ENCODE measurements at places on chromosomes 7 and 10.

DNA sequence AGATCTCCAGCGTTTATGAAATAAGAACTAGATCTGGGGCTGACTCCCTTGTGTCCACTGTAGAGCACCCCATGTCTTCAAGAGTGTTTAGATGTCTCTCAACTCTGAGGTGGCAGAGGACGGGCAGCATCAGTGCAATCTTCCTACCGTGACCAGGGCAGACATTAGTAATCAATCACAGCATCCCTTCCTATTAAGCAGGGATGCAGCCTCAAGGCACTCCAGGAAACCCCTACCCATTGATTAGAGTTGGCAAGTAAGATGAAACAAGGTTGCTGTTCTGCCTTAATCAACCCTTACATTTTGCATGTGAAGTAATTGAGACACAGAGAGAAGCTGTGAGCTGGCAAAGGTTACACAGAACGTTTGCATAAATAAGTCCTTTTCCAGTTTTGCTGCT is 283.7 kb upstream of the ZMIZ1 start:
- ATAC-seq, result no peak

DNA sequence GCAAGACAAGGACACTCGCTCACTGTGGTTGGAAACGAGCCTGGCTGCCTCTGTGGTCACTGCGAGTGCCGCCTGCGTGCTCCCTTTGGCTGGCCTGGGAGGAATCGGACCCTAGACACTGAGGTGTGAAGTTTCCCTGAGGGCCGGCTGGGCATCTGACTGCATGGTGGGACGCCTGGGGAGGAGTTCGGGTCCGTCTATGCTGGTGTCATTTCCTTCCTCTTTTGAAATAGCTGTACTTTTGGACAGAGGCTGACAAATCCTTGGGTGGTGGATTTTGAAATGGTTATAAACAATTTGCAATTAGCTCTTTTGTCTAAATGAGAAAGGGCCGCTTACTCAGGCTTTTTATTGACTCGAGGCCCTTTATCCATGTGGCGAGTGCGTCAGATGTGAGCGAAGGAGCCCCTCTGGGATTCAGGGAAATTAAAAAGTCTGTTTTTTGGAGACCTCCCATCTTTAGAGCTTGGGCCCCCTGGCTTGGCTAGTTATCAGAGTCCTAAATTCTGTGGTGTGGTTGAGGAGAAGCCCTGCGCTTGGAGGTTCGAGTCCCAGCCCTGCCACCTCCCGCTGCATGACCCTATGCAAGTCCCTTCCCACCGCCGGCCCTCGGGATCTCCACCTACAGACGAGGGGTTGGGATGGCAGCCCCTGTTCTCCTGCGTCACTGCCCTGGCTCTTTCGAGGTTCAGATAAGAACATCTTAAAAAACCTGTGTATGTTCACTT is 147.1 kb downstream of the RGS10 start:
- no peak for ATAC-seq

DNA sequence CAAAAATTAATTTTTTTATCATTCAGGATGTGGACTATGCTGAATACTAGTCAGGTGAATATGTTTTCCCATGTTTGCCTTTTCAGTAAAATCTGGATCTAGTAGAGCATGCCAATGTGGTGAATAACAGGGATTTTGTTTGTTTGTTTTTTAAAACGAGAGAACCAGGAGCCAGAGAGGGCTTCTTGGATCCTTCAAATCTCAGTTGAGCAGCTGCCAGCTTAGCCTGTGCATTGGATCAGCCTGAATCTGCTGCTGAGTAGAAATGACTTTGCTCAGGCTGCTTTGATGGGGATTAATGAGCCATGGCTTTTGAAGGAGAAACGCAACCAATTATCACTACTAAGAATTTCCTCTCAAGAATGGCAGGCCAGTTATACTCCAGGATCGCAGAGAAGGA is 493.8 kb downstream of the ARL4A start:
- ATAC-seq, result no peak

DNA sequence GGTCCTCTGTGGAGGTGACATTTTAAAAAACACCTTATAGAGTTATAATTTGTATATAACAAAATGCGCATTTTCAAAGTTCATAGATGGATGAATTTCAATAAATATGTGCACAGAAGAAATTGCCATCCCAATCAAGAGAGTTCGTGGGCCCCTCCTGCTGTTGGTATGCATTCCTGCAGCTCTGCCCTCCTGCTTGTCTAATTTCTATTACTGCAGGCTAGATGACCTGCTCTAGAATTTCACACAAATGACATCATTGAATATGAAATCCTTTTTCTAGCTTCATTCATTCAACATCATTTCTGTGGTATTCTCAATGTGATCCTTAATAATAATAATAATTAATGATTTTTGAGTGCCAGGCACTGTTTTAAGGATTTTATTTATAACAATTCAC is 348.2 kb downstream of the SDK1 start:
- ATAC-seq, result no peak

GRCh38 chr7:151038951-151039849 is 9.1 kb upstream of the ASIC3 start:
- peak; percentile 94 for ATAC-seq

- ATAC-seq, result no peak
Measured at GRCh38 chr10:7251696-7252465, 159.0 kb downstream of the SFMBT2 start.

DNA sequence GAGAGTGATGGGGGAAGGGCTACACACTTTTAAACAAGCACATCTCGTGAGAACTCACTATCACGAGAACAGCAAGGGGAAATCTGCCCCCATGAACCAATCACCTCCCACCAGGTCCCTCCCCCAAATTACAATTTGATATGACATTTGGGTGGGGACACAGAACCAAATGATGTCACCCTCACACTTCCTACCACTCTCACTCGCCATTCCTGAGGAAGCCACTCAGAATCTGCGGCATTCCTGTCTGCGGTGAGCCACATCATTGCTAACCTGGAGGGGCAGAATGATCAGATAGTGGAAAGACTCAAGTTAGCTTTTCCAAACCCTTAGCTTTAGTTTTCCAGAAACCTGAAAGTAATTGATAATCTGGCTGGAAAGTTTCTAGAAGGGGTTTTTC is 66.9 kb downstream of the MYO3A start:
- no peak for ATAC-seq

DNA sequence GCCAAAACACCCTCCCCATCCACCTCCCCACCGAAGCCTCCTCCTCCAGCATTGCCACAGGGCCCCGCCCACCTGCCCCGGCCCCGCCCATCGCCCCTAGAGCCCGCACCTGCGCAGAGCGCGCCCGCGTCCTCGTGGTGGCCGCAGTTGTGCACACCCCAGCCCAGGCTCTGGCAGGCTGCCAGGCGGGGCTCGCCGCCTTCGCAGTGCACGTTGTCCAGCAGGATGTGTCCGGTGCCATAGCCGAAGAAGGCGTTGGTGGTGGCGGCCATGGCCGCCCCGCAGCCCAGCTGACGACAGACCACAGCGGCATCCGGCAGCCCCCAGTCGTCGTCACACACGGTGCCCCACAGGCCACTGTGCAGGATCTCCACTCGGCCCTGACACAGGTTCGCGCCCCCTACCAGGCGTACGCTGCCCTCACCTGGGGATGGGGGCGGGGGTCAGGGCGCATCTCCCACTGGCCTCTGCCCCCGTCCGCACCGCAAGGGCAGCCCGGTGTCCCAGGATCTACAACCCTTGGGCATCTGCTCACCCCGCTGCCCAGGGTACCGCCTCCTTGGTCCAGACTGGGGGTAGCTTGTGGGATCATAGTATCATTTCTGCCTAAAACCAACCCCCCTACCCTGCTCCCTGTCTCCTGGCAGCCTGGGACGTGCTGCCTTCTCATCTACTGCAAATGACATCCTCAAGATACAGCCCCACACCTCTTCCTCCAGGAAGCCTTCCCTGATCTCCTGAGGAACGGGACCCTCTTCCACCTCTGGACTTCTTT is 11.9 kb downstream of the SSC4D start:
- peak; percentile 36 for ATAC-seq

DNA sequence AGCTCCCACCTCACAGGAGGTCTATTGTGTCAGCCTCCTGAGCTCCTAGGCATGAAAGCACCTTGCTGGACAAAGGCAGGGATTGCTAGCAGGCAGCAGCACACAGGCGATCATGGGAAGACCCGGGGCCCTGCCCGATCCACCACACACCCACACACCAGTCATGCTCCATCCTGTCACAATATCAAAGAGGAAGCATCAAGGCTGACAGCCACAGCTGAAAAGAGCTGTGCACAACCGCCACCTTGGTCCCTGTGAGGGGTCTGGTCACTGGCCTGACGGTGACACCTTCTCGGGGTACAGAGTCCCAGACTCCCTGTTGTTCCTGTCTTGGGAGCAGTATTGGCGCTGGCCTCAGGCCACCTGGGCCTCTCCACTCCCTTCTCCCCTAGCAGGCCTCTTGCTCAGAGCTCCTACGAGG is 89.7 kb upstream of the RET start:
- ATAC-seq, result no peak

All from activated CD4-positive, CD25-positive, alpha-beta regulatory T cell treated with anti-CD3 and anti-CD28 coated beads, Interleukin-2, amount 50 U/mL, for 24 hours (primary cell).